Vagina (tissue), 2 donors: ENCODE measurements at places on chromosomes 4 and X.

- DNase-seq: no peak
Observed at GRCh38 chrX:124726292-124726691, 379.9 kb downstream of the SH2D1A start.

DNA sequence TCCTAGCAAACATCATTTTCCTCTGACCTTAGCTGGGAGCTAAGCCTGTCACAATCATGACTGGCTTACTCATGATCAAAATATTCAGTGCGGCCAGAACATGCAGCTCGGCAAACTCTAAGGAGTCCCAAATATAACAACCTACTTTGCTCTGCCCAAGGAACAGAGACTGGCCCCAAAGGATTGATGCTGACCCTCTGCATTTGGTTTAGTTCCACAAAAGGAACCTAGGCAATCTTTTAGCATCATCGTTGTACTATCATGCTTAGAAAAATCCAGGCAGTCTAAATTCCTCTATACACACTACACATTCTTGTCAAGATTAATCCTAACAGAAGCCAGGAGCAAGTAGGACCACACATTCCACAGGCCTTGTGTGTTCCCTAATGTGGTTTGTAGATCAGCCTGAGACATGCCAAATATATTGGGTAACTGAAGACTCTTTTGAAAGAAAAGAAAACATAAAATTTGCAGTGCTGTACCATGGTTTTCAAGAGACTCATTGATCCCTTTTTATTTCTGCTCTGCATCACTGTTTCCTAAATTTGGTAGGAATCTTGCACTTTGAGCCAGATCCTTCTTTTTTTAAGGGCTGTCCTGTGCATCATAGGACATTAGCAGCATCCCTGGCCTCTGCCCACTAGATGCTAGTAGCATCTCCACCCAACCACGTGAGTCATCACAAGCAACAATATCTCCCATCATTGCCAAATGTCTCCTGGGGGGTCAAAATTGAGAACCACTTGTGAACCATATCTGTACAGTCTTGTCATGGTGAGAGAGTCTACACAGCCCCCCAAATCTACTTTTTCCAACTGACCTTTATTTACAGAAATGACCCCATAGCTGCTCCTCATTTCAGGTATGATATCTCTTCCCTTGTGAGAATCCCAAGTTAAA is 17.6 kb upstream of the CC2D2A start:
- DNase-seq: no peak

GRCh38 chr4:80540349-80540748 is 204.8 kb downstream of the CFAP299 start:
- DNase-seq: no peak

GRCh38 chrX:33132569-33132968 is 78.8 kb downstream of the DMD start:
- DNase-seq: no peak

DNA sequence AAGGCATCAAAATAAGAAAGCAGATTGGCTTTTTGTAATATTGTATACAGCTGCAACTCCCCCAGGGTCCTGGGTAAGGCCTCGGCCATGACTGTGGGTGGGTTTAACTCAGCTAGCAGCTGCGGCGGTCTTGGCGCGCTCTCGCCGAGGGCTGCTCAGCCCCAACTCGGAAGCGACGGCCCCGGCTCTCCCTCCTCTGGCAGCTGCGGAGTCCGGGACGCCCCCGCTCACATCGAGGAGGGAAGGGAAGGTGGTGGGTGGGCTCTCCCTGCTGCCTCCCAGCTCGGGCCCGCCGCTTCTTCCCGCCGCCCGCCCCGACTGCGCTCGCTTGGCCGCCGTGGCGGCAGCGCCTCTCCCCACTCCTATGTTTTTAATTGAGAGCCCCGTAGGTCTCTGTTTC is 51.2 kb downstream of the GPR50 start:
- no peak for DNase-seq

DNA sequence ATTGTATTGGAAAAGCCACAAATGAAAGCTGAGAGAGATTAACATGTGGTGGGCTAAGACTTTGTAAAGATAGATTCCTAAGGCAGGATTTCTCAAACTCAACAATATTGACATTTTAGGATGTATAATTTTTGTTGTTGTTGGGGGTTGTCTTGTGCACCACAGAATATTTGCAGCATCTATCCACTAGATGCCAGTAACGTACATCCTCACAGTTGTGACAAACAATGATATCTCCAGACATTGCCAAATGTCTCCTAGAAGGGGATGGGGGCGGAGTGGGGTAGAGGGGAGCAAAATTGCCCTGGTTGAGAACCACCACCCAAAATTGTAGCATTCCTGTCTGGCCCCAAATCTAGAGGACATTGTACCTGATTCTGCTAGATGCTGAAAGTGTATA is 14.7 kb upstream of the CBR4 start:
- no peak for DNase-seq

DNA sequence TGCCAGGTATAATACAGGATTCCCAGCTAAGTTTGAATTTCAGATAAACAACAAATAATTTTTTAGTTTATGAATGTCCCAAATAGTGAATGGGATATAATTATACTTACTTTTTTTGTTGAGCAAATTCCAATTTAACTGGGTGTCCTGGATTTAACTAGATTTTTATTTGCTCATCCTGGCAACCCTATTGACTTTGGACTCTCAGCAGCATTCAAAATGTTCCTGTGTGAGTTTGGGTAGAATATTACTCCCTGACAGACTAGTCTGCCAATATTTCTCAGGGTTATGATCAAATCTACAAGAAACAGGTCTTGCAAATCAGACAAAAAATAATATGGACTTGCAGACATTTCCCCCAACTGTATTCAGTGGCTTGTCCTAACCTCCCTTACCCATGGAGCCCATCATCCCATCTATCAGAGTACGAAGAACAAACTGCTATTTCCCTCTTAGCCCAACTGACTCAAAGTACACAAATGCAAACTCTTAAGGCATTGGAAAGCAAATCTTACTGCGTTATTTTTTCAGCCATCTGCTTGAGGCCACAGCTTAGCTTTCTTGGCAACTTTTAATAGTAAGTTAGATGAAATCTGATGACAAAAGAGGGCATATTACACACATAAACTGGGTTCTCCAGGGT is 20.7 kb downstream of the SETD7 start:
- no peak for DNase-seq

DNA sequence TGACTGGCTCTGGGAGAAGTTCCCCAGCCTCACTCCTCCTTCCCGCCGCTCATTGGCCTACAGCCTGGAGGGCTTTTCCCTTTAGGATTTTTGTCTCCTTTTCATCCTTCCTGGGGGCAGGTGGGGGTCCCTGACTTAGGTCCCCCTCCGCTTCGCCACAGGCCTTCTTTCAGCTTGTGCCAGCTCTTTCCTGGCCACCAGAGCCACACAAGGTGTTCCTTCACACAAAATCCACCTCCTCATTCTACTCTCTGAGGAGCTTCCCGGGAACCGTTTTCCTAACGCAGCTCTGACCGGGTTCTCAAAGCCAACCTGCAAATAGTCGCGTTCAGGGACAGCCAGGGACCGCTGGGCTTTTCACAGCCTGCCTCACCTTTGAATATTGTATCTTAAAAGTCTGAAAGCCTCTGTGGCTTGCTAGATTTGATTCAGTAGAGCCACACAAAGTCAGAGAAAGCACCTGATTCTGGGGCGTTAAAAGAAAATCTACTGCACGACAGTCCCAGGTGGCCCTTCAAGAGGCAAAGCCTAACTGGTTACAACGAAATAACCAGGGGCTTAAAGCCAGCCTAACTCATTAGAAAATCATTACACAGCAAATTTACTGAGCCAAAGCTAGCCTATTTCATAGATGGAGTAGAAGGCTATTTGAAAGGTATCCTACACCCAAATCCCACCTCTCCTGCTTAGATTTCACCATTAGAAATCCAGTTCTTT is 731 bp upstream of the GPC3 start:
- DNase-seq: no peak

GRCh38 chr4:8615921-8616787 is 23.6 kb downstream of the CPZ start:
- DNase-seq: no peak

DNA sequence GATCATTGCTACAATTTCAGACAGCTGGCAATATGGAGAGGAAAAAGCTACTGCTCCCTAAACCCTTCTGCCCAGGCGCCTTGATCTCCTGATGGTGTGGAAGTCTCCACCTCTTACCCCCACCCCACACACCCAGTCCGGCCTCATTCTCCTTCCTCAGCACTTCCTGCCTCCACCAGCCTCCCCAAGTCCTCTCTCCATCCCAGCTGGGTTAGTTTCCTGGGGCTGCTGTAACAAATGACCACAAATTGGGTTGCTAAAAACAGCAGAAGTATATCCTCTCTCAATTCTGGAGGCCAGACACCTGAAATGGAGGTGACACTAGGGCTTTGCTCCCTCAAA is 1.1 kb upstream of the CCNQ start:
- DNase-seq: no peak

DNA sequence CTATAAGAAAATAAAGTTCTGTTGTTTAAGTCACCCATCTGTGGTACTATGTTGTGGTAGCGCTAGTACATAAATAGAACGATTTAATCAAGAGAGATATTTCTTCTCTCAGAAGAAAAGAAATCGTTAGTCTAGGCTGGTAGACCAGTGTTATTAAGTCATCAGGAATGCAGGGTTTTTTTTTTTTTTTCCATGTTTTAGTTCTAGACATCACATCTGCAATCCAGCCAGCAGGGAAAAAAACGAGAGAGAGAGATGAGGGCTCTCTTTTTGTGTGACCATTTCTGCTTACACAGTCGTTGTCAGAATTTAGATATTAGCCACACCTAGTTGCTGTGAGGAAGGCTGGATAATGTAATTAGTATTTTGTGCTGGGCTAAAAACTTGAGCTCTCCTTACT is 417.4 kb downstream of the TMA16 start:
- no peak for DNase-seq

DNA sequence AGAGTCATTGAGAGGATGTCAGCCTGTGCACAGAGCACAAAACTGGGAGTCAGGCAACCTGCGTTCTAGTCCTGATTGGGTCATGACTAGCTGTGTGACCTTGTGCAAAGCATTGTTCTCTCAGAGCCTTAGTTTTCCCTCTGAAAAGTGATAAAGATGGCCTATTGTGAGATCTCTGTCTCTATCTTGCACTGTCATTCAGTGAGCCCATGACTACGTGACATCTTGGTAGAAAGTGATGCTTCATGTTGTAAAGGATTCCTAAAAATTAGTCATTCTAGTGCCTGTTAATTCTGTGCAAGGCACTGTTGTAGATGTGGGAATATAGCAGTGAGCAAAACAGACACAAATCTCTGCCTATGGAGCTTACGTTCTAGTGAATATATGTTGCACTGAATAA is 2.5 kb downstream of the PGRMC1 start:
- DNase-seq: no peak

GRCh38 chr4:80154545-80154933 is 42.8 kb upstream of the PRDM8 start:
- DNase-seq: no peak

DNA sequence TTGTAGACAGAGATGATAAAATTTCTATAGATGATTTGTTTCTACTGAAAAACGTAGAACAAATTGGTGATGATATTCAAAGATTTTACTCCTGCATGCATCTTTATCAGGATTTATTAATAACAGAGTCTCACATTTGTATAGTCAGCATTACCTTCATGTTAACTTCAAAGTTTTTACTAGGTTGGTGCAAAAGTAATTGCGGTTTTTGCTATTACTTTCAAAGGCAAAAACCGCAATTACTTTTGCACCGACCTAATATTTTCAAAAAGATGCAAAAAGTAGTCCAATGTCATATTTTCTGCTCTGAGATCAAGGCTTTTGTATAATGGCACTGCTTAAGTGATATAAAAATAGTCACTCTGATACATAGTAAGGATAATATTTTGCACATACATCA is 536.4 kb upstream of the ADGRL3 start:
- DNase-seq: no peak

DNA sequence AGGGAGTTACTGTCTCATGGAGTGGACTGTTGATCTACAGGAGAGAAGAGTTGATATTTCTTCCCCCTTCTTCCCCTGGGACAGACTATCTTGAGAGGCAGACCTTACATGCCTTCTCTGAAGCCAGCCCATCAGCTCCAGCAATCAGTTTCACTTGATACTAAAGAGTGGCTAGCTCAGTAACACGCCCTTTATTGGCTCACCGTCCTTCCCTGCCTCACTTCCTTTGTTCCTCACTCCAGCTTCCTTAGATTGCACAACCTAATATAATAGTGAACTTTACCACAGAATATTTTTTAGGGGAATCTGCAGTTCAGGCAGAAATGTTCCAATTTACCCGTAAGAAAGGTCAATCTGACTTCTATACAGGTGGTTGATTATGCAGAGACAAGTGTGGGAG is 128.1 kb upstream of the NDP start:
- DNase-seq: no peak

DNA sequence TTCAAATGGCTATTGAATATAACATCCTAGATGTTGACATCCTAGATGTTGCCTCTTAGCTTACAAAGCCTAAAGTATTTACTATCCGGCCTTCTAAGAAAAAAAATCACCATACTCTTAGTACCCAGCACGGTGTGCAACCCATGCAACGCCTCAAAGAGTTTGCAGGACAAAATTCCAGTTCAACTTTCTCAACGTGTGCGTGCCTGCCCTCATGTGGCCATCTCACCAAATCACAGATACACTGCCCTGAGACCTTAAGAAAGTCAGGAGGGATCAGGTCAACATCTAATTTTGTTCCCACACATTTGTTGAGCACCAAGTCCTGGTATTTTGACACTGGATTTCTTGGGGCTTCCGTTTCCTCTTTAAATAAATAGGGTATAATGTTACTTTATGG is 68.3 kb downstream of the CRMP1 start:
- DNase-seq: no peak

GRCh38 chr4:144494280-144494679 is 151.7 kb upstream of the HHIP start:
- DNase-seq: no peak

DNA sequence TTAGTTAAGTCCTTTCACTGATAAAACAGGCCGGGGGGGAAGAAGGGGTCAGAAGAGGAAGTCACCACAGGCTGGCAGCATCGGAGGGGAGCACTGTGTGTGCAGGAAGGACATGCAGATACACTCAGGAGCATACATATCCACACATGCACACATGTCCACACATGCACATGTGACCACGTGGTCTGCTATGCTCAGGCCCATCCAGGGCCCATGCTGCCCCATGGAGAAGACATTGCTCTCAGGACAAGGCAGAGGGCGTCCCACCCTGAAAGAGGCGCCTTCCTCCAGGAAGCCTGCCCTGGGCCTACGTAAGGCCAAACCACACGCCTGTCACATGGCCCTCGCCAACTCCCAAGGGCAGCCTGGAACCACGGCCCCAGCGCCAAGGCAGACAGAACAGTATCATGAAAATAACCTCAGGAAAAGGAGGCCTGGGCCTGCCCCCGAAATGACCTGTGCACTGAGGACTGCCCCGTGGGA is 15.8 kb downstream of the WDR1 start:
- no peak for DNase-seq

DNA sequence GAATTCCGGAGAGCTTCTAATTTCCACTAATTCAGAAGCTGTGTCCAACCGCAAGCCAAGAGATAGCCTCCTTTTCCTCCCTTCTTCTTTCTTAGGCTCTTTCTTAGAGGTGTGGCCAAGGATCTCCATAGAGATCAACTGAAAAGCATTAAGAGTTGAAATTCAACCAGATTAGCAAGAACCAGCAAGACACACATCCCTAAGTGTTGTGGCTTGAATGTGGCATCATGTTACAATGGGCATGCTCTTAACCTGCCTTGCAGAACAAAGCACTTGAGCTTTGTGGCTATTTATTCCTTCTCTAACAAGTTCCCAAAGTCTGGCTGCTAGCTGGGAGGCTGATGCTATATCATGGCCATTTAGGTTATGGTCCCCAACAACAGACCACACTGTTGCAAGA is 10.4 kb downstream of the ANOS1 start:
- no peak for DNase-seq
